ENCODE measurements at places on chromosomes 7 and 10. TPM values are rescaled to one million over a fixed set of nuclear protein-coding genes. Genes with fewer than 3 reads are reported as not detected.

Gene ANTXRL
- not detected for total RNA-seq

Gene TACC2
- 3.5 TPM for total RNA-seq

Gene CHST15
- 4.6 TPM for total RNA-seq

Gene DDX50
- total RNA-seq = 90.2 TPM

Gene STEAP1
- total RNA-seq = 32.6 TPM

Gene POLR3A
- 21.1 TPM for total RNA-seq

Gene SPDYE11
- not detected for total RNA-seq

Gene ARMC10
- total RNA-seq = 51.2 TPM

Gene GRB10
- total RNA-seq = 60.1 TPM

Gene SPDYE5
- 0.12 TPM for total RNA-seq

Gene HDAC9
- total RNA-seq = 20.2 TPM

Gene CALML5
- not detected for total RNA-seq

Gene PVRIG
- total RNA-seq = not detected

Gene OR6V1
- not detected for total RNA-seq

Gene MPP7
- 0.33 TPM for total RNA-seq

Measured in uterine smooth muscle cell (primary cell).